ENCODE measurements at places on chromosomes 7 and 10.

DNA sequence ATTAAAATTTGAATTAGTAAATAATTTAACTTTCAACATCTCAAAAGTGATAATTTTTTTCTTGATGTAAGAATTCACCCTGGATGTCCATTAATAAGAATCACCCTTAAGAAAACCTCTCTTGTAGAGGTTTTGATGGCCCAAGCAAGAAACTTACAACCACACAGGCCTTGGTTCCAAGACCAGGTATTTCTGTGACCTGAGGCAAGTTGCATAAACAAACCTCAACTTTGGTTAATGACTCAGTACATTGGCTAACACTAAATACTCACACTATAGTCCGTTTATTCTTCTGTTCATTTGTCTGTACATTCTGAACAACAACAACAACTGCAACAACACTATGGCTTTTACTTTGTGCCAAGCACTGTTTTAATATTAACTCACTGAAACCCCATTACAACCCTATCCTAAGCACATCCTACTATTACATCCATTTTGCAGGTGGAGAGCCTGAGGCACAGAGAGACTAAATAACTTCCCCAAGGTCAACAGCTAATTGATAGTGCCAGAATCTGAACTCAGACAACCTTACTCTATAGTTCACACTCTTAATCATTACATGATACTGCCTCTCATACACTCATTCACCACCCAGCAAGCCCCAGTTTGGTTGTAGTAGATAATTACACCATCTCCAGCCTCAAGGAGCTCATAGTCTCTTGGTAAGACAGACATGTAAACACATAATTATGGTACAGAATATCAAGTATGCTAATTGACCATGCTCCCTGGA lies 6.6 kb downstream of the ANK3 start:
- no peak for DNase-seq
- no peaks in the 10 kb centered on the region for H3K36me3 ChIP-seq
- H3K27ac ChIP-seq, result no peak overlapping the region
- no peak overlapping the region for H3K4me3 ChIP-seq

GRCh38 chr10:47164126-47164799 lies 135.7 kb upstream of the GDF10 start:
- no peaks in the 10 kb centered on the region for H3K36me3 ChIP-seq
- DNase-seq, result no peak
- H3K4me3 ChIP-seq, result no peak overlapping the region

GRCh38 chr7:130394421-130395195 lies 14.3 kb downstream of the CPA1 start:
- H3K4me1 ChIP-seq, result peaks cover 25% of the 10 kb centered on the region
- H3K4me3 ChIP-seq, result peak overlapping the region; percentile 67
- H3K27me3 ChIP-seq, result no peaks in the 10 kb centered on the region
- H3K36me3 ChIP-seq, result peaks cover 12% of the 10 kb centered on the region

- H3K27me3 ChIP-seq, result no peaks in the 10 kb centered on the region
- H3K36me3 ChIP-seq, result no peaks in the 10 kb centered on the region
- H3K4me1 ChIP-seq, result no peaks in the 10 kb centered on the region
- no peak overlapping the region for H3K4me3 ChIP-seq
- H3K27ac ChIP-seq, result no peak overlapping the region
- no peak for DNase-seq
These were observed 39.3 kb upstream of the AKR1C2 start for GRCh38 chr10:5042922-5043321.

DNA sequence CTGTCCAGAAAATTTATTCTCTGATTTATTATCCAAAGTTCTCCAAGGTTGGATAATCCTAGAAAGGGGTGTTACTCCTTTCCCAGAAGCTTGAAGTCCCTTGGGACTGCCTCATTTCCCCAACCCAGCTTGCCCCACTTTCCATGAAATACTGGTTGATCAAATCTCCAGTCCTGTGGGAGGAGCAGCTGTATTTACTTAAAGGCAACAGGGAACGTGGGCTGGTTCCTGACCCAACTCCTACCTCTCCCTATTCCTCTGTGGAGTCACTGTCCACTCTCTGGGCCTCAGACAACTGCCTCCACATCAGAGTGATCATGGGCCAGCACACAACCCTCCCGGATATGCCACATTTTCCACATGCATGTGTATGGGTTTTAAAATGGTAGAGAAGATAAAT lies 166.2 kb upstream of the PRR15 start:
- no peak for DNase-seq
- no peaks in the 10 kb centered on the region for H3K36me3 ChIP-seq
- peaks cover 2% of the 10 kb centered on the region for H3K27me3 ChIP-seq
- no peak overlapping the region for H3K27ac ChIP-seq
- H3K4me1 ChIP-seq, result no peaks in the 10 kb centered on the region

DNA sequence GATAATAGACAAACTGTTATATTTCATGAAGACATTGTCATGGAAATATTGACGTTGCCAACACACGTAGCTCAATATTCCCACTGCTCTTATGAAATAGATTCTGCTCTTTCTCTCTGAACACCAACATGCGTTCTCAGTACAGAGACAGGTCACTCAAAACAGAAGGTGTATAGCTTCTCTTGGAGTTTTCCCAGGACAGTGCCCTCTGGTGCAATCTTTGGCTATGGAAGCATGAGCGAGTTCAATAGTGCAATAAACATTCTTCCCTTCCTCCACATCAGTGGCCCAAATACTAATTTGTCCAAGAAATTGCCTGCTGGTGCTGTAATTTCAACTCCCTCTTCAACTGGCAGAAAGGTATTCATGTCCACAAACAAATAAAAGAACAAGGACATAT lies 145.3 kb downstream of the MAGI2 start:
- no peak for DNase-seq
- no peak overlapping the region for H3K4me3 ChIP-seq
- no peaks in the 10 kb centered on the region for H3K27me3 ChIP-seq
- no peak overlapping the region for H3K27ac ChIP-seq
- H3K36me3 ChIP-seq, result no peaks in the 10 kb centered on the region

- peak overlapping the region; percentile 95 for H3K27ac ChIP-seq
- H3K4me3 ChIP-seq, result peak overlapping the region; percentile 59
- no peaks in the 10 kb centered on the region for H3K27me3 ChIP-seq
- H3K4me1 ChIP-seq, result peaks cover 74% of the 10 kb centered on the region
- peaks cover 14% of the 10 kb centered on the region for H3K36me3 ChIP-seq
- DNase-seq, result peak; percentile 69
These were observed 60.4 kb downstream of the ADD3 start for GRCh38 chr10:110067960-110068770.

GRCh38 chr7:150989456-150989855 lies 1.4 kb upstream of the NOS3 start:
- DNase-seq, result no peak
- no peaks in the 10 kb centered on the region for H3K36me3 ChIP-seq
- peaks cover 30% of the 10 kb centered on the region for H3K27me3 ChIP-seq
- H3K27ac ChIP-seq, result no peak overlapping the region

DNA sequence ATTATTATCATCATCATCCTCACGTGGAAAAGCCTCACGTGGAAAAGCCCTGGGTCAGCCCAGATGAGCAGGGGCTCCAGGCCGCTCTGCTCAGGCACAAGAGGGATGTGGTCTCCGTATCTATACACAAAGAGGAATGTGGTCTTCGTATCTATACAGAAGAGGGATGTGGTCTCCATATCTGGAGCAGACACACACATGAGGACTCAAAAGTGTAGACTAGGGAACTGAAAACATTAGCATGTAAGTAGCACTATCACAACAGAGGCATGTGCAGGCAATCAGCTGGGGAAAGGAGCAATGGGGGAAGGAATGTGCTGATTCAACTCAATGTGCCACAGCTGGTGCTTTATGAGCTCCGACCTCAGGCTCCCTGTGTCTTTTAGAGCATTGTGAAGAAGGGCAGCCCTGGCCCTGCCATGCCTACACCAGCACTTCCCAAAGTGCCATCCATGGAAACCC lies 86.5 kb downstream of the PLXNA4 start:
- peaks cover 29% of the 10 kb centered on the region for H3K27me3 ChIP-seq
- peaks cover 37% of the 10 kb centered on the region for H3K4me1 ChIP-seq
- no peak overlapping the region for H3K4me3 ChIP-seq
- peaks cover 15% of the 10 kb centered on the region for H3K36me3 ChIP-seq
- H3K27ac ChIP-seq, result no peak overlapping the region

DNA sequence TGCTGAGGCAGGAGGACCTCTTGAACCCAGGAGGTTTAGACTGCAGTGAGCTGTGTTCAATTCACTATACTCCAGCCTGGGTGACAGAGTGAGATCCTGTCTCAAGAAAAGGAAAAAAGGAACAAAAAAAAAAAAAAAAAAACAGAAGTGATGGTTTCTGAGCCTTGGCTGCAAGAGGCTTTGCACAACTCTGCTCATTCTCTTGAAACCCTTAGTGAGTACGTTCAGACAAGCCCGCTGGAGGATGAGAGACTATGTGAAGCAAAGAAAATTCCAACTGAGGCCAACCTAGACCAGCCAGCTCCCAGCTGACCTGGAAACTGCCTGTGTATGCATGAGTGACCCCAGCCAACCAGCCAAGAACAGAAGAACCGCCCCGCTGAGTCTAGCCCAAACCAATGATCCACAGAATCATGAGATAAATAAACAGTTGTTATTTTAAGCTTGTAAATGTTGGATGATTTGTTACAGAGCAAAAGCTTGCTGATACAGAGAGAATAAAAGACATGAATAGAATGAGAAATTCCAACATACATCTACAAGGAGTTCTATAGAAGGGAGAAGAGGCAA lies 50.6 kb upstream of the FZD9 start:
- H3K36me3 ChIP-seq, result peaks cover 2% of the 10 kb centered on the region
- no peaks in the 10 kb centered on the region for H3K4me1 ChIP-seq
- H3K27ac ChIP-seq, result no peak overlapping the region

GRCh38 chr7:133854739-133855138 lies 272.4 kb upstream of the LRGUK start:
- H3K27ac ChIP-seq, result no peak overlapping the region
- H3K4me1 ChIP-seq, result peaks cover 5% of the 10 kb centered on the region
- no peaks in the 10 kb centered on the region for H3K27me3 ChIP-seq

DNA sequence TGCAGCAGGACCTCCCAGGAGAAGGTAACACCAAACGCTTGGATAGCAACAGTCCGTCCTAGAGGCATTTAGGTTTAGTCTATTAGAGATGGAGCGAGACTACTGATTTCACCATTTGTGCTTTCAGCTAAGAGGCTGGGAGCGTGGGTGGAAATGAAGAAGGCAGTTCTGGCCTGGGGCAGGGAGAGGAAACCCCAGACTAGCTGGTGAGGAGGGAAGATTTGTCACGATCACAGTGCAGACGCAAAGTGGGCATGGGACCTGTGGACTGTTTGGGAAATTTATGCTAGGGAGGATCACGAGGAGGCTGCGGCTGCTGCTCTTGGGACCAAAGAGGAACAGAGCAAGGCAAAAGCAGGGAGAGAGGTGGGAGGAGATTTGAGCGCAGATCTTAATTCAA lies 130.4 kb upstream of the AOAH start:
- no peak overlapping the region for H3K4me3 ChIP-seq
- peaks cover 79% of the 10 kb centered on the region for H3K36me3 ChIP-seq
- DNase-seq, result no peak
- peaks cover 10% of the 10 kb centered on the region for H3K4me1 ChIP-seq
- H3K27me3 ChIP-seq, result no peaks in the 10 kb centered on the region
- no peak overlapping the region for H3K27ac ChIP-seq

GRCh38 chr7:72243329-72243728 lies 168.8 kb downstream of the CALN1 start:
- no peak overlapping the region for H3K4me3 ChIP-seq
- no peaks in the 10 kb centered on the region for H3K4me1 ChIP-seq

DNA sequence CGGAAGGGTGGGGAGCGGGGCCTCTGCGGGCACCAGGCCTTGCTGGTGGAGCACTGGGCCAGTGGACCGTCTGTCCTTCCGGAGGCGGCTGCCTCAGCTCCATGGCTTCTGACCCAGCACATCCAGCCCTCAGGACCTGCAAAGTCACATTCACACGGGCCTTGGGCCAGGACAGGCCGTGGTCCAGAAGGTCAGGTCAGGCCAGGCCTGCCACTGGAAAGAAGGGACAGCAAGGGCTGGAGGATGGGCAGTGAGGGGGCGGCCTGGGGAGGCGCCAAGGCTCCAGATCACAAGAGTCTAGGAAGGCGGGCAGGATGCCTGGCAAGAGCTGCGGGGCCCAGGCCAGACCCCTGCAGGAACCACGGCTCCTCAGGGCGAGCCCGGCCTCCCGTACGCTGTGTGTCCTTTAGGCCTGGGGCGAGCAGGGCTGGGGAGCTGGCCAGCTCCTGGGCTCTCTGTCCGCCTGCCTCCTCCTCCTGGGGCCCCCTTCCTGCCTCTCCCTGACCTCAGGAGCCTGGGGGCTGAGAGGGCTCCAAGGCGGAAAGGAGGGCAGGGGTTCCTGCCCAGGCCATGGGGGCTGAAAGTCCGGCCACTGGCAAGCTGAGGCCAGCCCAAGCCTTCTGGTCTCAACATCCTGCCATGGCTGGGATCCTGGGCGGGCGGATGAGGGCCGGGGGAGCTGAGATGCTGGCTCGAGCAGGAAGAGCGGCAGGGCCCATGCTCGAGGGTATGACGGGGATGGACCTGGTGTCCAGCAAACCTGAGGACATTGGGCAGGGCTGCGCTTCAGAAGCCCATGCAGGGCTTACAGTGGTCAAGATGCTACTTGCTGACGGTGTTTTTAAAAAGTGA lies 225.8 kb downstream of the ELFN1 start:
- H3K36me3 ChIP-seq, result peaks cover 5% of the 10 kb centered on the region
- H3K27me3 ChIP-seq, result no peaks in the 10 kb centered on the region
- H3K27ac ChIP-seq, result no peak overlapping the region
- H3K4me1 ChIP-seq, result no peaks in the 10 kb centered on the region
- no peak for DNase-seq

GRCh38 chr10:24858288-24859270 lies 93.8 kb downstream of the PRTFDC1 start:
- H3K4me1 ChIP-seq, result no peaks in the 10 kb centered on the region
- no peak overlapping the region for H3K27ac ChIP-seq
- H3K27me3 ChIP-seq, result peaks cover 21% of the 10 kb centered on the region
- no peak for DNase-seq
- no peak overlapping the region for H3K4me3 ChIP-seq

- H3K27ac ChIP-seq, result no peak overlapping the region
- no peaks in the 10 kb centered on the region for H3K36me3 ChIP-seq
- no peak overlapping the region for H3K4me3 ChIP-seq
- no peak for DNase-seq
- no peaks in the 10 kb centered on the region for H3K27me3 ChIP-seq
- no peaks in the 10 kb centered on the region for H3K4me1 ChIP-seq
These were observed 70.7 kb downstream of the RBAK start for GRCh38 chr7:5116359-5116758.

DNA sequence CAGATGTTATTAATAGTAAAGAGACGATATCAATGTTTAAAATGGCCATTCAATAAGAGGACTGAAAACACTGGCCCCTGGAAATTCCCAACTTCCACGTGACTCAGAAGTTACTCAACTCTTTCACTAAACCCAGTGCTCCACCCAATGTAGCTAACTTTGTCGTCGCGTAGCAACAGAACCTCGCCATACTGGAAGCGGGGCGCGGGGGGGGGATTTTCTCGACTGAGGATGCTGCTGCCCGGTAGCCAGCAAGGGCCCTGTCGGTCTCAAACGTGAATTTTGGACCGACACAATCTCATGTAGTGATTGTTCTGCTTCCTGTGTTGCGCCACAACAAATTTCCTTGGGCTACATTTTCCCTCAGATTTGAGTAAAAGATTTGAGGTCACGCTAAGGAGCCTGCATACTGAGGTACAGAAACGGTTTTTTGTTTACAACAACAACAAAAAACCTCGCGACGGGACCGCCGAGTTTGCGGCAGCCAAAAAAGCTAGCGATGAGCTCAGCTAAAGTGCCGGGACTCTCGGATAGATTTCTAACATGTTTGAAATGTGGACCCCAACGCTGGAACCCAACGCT lies 977 bp upstream of the SFR1 start:
- peak overlapping the region; percentile 86 for H3K4me3 ChIP-seq
- DNase-seq, result peak; percentile 86
- H3K4me1 ChIP-seq, result peaks cover 34% of the 10 kb centered on the region
- H3K27me3 ChIP-seq, result peaks cover 12% of the 10 kb centered on the region
- H3K27ac ChIP-seq, result peak overlapping the region; percentile 97
